NCI-H1092 (cell line): ENCODE measurements at places on chromosomes 1 and 21.

DNA sequence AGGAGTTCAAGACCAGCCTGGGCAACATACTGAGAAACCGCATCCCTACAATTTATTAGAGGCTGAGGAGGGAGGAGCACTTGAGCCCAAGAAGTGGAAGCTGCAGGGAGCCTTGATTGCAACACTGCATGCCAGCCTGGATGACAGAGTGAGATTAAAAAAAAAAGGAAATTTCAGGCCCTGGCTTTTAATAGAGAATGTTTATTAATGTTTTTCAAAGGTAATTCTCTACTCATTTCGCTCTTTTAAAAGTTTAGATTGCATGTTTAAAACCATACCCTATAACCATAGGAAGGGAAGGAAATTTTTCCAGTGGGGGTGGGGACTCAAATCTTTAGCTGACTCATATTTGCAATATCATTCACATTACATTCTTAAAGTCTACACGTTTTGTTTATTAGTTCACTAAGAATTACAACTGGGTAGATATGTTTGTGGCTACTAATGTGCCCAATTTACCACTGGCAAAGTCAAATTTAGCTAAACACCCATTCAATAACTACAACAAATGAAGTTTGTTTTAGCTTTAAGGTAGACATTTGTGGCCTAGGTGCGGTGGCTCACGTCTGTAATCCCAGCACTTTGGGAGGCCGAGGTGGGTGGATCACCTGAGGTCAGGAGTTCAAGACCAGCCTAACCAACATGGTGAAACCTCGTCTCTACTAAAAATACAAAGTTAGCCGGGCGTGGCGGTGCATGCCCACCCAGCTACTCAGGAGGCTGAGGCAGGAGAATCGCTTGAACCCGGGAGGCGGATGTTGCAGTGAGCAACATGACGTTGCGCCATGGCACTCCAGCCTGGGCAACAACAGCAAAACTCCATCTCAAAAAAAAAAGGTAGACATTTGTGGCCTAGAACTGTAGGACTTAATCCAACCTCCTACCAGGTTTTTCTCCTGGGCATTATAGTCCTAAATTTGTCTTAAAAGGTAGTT lies 5.0 kb downstream of the KDM5B start:
- DNase-seq: no peak

DNA sequence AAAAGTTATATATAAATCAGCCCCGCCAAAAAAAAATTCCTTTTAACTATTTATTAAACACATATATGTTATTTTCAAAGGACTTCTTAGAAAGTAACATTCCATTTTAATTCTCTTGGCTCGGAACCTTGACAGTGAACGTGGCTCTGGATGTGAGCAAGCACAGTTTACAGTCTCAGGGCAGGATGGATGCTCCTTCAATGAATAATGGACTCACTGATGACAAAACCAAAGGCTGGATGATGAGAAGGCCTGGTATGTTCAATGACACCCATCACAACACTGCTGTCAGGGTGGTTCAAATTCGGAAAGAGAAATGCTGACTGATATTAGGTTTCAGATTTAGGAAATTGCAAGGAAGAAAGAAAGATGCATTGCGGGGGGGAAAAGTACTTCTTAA lies 148.8 kb downstream of the SIPA1L2 start:
- DNase-seq: no peak

- no peak for DNase-seq
These were observed 68.5 kb downstream of the FOXJ3 start for GRCh38 chr1:42266253-42267135.

GRCh38 chr1:16450863-16451481 lies 10.4 kb downstream of the NECAP2 start:
- no peak for DNase-seq

DNA sequence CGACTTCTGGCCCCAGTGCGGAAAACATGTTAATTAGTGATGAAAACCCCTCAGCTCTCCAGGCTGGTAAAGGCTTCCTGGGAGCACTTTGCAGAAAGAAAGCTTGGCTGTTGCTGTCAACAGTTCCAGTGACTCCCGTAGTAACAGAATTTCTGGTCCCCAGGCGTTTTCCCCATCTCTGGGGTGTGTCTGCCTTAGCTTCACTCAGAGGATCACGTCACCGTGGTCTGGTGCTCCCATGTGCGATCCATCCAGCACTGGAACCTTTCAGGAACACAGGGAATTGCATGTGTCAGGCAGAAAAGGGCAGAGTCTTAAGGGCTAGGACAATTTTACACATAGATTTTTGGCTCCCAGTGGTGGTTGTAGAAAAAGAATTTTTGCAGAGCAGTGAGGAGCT lies 470.4 kb upstream of the USP24 start:
- no peak for DNase-seq

DNA sequence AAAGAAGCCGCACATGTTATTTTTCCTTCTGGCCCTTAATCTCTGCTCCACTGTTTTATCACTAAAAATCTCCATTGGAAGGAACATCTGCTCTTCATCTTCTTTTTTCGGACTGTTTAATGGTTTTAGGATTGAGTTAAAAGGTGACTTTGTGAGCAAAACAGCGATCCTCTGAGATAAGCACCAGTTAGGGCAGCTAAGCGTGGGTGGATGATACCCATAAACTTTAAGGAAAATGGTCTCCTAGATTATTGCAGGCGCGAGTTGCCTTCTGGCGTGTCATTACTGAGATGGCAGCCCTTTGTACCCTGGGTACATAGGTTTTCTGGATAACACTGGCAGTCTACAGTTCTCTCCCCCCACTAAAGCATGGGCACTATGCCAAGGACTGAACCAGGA lies 44.0 kb upstream of the HMGB4 start:
- DNase-seq: no peak

DNA sequence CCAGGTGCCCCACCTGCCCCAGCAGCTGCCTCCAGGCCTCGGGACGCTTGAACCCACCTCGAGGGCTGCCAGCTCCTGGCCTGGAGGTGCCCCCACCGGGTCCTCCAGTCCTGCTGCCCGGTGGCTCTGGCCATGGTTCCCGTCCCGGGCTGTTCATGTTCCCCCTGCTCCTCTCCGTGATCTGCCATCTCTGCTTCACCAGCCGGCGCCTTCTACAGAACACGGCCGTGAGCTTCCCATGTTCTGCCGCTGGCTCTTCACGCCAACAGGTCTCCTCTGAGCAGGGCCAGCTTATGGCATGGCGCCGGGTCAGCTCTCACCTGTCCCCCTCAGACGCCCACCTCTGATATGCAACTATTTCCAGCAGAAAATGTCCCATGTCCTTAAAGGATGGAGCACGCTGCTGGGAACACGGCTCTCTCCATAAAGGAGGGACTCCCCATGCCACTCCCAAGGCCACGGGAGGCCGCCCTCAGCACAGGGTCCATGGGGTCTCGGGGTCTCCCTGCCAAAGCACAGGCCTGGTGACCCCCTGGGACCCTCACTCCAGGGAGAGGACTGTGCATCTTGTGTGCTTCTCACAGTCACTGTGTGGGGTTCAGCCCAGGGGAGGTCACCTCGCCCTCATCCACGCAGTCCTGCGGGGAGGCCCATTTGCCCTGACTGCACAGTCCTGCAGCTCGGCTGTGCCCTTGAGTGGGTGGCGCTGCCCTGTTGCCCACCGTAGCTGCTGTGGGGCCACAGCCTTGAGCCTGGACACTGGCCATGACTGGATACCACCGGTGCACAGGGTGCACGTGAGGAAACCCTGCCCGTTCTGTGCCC lies 36.7 kb downstream of the COL18A1 start:
- DNase-seq: no peak
